ENCODE measurements at places on chromosomes 1 and 21.

DNA sequence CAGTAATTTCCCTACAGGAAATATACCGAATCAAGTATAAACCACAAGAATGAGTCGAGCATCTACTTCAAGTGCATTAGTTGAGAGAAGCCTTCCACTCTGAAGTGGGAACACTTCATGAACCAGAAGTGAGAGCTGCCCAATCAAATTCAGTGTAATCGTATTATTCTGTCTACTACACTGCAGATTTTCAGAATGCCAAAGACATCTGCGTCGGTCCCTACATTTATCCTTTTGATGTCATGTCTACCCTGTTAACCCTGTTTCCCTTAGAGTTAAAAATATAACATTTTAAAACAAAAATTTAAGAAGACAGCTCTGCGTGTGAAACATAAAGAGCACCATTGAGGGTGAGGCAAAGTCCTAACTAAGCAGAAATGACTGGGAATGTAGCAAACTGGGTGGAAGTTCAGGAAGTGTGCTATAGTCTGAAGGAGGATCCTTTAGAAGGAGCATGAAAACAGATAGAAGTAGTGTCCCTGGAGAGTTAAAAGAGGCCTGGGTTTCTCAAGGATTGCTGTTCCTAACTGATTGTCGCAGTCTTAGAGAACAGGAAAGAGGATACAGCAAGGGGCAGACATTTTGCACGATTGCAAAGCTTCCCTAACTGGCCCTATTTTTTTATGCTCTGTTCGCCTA, 291.2 kb downstream of the PTPRC start:
- DNase-seq: no peak

DNA sequence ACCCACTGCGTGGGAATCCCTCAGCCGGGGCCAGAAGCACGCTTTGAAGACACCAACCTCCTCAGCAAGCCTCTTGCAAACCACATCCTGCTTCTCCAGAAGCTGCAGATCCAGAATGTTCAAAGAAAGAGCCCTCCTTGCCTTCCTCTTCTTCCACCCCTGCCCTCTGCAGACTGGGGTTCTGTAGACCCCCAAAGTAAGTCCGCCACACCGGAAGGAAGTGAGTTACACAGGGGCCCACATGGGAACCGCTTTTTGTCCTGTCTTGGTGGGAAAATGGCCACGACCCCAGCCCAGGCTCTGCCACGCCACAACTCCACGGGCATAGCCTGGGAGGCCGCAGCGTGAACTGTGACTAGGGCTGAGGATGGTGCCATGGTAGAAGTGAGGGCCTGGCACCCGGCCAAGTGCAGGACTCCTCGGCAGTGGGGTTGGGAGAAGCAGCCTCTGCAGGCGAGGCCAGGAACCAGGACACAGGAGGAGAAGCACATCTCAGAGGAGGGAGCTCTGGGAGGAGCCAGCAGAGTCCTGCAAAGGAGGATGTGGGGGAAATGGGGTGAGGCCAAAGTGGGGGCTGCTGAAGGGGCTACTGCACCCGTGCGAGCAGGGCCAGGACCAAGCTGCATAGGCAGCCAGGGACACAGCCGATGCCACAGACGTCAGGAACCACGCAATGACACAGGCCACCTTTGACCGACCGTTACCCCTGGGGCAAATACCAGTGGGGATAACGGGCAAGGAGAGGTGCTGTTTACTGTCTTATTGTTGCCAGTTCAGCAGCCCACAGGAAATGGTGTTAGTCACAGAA, 30.9 kb downstream of the PDE9A start:
- no peak for DNase-seq

GRCh38 chr21:26087223-26087918, 83.2 kb downstream of the APP start:
- DNase-seq: no peak

GRCh38 chr21:18030248-18030647, 211.1 kb upstream of the C21orf91 start:
- DNase-seq: no peak

- DNase-seq: no peak
These were observed 75.4 kb downstream of the NOS1AP start for GRCh38 chr1:162144853-162145252.

GRCh38 chr1:82319546-82319945, 518.8 kb downstream of the ADGRL2 start:
- no peak for DNase-seq

- no peak for DNase-seq
These were observed 66.2 kb upstream of the APOBEC4 start for GRCh38 chr1:183719289-183719688.

GRCh38 chr1:160168016-160168415, 16.6 kb downstream of the ATP1A4 start:
- DNase-seq: no peak

DNA sequence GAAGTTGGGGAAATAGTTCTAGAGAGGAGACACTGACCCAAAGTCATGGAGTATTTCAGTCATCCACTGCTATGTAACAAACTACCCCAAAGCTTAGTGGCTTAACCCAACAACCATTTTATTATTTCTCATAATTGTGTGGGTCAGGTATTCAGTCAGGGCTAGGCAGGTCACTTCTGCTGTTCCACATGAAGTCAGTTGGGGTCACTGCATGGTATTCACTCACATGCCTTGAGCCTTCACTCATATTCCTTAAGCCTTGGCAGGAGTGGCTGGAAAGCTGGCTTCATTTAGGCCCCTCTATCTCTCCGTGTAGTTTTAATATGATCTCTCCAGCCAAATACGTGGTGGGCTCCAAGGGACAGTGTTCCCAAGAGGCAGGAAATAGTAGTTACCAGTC, 17.5 kb upstream of the RNF11 start:
- no peak for DNase-seq

DNA sequence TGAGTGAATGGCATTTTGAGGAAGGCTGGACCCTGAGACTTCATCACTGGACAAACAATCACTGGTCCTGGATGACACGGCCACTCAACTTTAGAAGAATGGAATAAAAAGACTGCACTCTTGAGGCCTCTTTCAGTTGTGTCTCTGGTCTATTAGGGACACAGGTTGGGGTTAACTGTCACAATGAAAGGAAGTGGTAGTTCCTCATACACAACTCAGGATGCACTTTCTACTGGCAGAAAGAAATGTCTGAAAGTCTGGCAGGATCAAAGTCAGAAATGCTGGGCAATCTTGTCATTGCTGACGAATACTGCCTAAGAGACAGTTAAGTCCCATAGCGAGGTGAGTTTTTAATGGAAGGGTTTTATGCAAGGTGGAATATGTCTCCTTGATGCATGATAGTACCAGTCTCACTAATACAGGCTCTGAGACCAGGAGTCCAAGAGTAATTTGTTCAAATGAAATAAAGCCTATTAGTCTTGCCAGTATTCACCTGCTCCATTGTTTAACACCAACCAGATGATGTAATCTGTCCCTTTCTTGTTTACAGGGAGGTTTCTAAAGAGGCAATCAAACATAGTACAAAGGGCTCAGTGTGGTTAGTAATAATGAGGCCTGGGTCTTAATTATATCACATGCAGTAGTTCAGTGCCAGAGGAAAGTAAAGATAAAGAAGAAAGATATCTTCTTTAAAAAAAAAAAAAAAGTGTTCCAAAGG, 11.2 kb upstream of the RRP15 start:
- no peak for DNase-seq

- DNase-seq: no peak
These were observed 41.6 kb upstream of the MROH9 start for GRCh38 chr1:170893655-170894297.

DNA sequence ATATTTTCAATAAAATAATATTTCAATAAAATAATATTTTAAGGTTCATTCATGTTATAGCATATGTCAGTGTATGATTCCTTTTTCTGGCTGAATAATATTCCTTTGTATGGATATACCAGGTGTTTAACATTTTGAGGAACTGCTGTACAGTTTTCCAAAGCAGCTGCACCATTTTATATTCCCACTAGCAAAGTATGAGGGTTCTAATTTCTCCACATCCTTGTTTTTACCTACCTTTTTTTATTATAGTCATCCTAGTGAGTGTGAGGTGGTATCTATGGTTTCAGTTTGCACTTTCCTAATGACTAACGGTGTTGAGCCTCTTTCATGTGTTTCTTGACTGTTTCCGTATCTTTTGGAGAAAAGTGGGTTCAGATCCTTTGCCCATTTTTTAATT, 5.2 kb downstream of the DEGS1 start:
- DNase-seq: no peak

GRCh38 chr1:62333441-62333840, 14.2 kb upstream of the KANK4 start:
- no peak for DNase-seq

DNA sequence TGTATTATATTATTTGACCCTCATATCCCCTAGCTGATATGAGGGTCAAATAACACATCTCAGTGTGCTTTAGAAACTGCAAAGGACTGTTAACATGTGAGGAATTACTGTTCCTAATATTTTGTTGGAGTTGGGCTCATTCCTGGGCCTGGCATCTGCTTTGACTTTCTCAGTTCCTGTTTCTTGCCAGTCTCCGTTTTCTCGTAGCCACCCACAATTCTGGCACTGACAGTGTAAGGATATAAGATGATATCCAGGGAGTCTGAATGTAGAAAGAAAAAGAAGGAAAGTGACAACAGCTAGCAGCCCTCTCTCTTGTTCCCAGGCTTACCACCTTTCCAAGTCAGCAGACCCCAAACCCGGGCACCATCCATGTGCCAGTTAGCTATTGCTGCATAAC, 54.4 kb upstream of the SCMH1 start:
- no peak for DNase-seq

DNA sequence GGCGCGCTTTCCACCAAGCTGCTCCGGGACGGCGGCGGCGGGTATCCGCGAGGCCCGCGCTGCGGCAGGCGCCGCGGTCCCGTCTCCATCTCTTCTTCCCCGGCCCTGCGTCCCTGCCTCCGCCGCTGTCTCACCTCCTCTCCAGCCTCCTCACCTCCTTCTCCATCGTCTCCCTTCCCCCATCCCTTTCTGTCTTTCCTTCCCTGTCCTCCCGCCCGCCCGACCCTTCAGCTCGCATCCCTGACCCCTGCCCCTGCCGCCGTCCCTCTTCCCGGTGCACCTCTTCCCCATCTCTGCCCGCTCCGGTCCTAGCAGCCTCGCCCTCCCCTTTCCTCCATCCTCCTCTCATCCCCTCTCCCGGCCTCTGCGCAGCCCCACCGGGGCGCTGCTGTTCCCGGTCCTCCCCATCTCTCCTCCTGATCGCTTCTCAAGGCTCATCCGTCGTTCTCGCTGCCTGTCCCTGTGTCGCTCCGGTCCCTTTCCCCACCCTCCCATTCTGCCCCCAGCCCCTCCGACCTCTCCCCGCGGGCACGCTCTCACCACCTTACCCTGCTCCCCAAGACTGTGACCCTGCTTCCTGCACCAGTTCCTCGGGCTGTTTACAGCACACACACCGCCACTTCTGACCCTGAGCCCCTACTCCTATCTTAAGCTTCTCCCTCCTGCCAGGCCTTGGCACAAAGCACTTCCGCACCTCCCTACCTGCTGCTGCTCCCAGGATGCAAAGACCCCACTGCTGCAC, 760 bp upstream of the NPHP4 start:
- DNase-seq: no peak

DNA sequence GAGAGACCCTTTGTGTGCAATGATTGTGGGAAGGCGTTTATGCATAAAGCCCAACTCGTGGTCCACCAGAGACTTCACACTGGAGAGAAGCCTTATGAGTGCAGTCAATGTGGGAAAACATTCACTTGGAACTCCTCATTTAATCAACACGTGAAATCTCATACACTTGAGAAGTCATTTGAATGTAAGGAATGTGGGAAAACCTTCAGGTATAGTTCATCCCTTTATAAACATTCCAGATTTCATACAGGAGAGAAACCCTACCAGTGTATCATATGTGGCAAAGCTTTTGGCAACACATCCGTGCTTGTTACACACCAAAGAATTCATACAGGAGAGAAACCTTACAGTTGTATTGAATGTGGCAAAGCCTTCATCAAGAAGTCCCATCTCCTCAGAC, 15.5 kb downstream of the ZNF684 start:
- DNase-seq: no peak

GRCh38 chr1:79295967-79296366, 289.4 kb upstream of the ADGRL4 start:
- DNase-seq: no peak

DNA sequence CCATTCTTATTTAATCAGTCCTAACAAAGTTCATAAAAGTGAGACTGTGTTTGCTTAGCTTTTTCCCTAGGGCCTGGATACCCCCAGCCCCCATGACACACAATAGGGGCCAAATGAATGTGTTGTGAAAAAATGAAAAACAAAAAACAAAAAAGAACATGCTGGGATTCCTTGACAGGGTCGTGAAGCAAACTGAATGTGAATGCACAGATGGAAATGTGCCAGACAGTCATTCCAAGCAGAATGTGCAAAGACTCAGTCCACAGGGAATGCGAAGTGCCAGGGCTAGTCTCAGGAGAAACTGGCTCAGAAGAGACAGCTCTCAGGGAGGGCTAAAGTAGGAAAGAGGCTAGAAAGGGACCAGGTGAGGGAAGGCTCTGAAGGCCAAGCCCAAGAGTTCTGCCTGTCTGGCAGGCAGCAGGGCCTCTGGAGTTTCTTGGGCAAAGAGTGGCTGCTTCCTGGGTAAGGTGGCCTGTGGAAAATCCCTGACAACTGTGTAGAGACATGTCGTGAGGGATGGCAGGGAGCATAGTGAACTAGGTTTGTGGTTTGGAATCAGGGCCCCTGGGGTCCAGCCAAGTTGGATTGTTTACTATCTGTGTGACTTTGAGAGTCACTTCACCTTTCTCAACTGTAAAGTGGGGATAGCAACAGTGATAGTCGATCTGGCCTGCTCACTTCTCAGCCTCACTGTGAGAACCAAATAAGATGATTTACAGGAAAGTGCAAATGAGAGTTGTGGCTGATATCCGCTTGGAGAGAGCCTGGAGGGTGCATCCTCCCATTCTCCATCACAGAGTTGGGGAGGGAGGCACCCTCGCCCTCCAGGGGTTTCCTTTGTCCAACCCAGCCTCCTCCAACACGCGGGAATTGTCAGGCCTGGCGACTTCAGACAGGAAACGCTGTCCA, 1.2 kb upstream of the ADAM15 start:
- no peak for DNase-seq

DNA sequence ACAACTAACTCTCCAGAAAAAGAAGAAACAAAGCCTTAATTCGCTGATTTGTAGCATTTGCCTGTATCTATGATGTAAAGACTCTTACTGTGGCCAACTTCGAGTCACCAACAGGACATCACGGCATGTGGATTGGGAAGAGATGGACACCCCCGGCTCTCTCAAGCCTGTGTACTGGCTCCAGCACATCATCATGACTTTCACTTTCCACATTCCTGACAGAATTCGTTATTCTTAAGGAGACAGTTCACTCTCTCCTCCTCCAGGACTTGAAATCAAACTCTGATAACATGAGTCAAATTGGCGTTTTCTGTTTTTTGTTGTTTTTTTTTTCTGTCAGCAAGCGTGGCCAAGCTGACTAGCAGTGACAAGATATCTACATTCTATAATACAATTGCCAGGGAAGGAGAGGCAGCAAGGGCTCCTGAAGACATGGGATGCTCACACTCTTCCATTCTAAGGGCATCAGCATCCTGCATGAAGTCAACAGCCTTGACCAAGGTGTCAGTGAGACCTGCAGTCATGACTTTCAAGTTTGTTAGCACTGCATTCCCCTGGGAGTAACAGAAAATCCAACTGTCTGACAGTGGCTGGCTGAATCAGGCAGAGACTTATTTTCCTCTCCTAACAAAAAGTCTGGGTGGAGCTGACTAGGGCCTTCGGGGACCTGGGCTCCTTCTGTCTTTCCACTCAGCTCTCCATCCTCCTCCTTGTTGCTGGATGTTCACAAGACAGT, 13.3 kb upstream of the TRAF3IP3 start:
- DNase-seq: no peak

Data from activated gamma-delta T cell (primary cell).